ENCODE measurements at places on chromosomes 3 and 15.
A peak's percentile ranks its signal among the peaks of the same experiment; 100 is the strongest.

DNA sequence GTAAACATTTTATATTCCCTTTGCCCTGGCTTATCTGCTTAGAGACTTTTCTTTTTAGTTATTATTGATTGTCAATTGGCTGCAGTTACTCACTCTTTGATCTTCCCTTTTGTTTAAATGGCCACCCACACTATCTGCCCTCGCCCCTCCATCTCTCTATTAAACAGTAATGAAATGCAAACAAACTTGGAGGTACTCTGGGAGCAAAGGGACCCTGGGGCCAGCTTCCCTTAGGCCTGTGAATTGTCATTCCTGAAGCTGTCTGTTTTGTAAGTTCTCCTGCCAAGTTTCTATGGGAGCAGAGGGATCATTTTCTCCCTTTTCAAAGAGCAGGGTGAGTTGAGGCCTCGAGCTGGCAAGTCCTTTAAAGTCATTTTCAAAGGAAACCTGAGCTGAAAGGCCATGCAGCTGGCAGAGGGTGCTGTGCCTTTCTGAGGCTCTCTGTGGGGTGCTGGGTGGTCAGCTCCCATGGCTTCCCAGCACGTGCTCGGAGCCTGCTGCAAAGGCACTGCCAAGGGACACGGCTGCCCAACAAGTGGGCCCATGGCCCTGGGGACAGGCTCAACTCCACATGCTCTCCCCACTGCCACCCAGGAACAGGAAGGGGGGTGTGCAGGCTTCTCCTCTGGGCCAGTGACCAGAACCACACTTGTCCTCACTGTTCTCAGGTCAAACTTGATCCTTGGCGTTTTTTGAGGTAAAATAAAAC, 17.4 kb upstream of the RTP2 start:
- DNase-seq: peak; percentile 40

DNA sequence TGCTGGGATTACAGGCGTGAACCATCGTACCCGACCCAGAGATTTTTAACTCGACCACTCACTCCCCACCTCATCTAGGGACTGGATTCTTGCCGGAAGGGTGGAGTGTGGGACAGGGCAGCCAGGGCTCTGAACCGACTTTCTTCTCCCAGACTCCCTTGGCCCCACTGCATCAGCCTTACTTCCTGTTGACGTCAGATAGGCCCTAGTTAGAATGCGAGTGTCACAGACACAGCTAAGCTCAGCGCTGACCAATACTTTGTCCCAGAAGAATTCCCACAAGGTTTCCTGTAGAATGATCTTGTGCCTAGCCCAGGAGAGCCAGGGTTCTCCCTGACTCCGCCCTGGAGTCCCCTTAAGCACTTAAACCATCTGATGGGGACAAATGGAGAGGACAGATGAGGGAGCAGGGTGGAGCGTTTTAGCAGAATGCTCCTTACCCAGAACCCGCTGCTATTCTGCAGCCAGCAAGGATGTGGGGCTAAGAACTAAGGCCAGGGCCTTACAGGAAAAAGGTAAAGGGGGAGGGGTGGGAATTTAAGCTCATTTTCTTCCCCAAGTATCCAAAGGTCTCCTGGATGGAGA, 5.8 kb upstream of the TUSC2 start:
- DNase-seq: no peak

DNA sequence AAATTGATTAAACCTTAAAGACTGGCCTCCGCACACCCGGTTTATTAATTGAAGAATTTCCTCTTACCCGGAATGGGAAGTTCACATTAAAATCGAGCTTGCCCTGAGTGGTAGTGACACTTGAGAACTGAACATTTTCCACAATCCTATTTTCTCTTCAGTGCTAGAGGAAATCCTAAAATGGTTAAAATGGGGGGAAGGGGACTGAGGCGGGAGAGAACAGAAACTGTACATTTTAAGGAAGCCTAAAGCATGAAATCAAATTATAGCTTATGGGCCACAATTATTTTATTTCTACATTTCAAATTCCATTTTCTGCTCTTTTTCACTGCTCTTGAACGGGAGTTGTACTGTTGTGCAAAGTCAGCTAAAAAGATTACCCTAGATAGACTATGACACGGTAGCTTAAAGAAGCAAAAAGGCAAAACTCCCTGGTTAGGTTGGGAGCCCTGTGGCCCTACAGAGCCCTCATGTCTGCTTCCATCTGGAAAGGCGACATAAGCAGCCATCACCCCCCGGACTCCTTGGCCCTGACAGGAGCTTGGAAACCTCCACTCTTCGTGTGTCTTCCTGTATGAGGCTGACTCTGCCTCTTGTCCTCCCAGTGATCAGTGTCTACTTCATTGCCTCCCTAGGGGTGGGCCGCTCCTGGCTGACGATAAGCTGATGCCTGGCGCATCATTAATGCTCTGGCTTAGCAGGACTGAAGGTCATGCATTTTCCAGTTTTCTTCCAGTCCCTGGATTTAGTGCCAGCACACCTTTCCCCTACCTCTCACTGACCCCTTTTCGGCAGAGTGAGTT, 79.3 kb downstream of the EEFSEC start:
- no peak for DNase-seq

- DNase-seq: no peak
Observed at GRCh38 chr3:28132941-28133340, 108.5 kb upstream of the CMC1 start.

GRCh38 chr15:91694831-91695210, 158.7 kb upstream of the SLCO3A1 start:
- DNase-seq: no peak

DNA sequence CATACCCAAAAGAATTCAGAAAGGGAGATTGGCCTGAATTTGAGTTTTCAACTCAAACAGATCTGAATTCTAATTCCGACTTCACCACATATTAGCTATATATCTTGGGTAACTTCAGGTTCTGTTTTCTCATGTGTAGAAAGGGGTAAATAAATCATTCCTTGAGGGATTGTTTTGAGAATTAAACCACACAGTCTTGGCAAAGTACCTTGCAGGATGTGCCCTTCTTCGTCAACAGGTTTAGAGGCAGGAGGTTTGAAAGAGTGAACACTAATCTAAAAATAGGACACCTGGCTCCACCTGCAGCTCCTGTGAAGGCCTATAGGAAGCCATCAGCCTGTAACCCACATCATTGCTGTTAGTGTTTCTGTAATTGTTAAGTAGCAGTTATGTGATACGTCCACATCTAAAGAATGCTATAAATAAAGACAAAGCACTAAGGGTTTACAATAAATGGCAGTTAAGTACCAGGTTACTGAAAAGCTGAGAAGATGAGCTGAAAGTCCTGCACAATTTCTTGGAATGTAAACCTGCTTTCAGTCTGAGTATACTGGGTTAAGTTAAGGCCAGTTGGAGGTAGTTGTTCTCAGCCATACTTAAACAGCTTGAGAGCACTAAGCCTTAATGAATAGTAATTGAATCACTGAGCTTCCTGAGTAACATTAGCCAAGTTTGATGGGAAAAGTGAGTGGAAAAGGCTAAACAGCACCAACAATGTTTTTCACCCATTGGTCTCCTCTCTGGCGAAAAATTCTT, 6.0 kb downstream of the CCDC80 start:
- DNase-seq: no peak

DNA sequence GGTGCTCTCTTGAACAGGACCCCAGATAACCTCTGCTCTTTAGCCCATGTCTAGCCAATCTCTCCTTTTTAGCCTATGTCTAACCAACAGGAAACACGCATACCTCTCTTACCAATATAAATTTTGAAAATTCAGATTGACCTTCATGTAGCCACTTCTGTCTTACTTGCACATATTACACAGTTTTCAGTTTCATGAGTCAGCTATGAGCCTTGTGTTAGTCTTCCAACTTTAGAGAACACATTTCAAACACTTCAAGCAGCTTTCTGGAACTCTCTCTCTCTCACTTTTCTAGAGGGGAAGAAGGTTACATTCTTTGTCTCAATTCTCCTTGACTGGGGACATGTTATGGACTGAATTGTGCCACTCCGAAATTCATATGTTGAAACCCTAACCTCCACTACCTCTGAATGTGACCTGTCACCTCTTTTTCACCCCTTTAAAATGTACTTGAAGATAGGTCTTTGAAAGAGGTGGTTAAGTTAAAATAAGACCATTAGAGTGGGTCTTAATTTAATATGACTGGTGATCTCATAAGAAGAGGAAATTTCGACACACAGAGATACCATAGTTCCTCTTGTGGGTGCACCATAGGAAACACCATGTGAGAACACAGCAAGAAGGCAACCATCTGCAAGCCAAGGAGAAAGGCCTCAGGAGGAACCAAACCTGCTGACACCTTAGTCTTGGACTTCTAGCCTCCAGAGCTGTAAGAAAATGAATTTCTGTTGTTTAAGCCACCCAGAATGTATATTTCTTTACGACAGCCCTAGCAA, 480.3 kb upstream of the ALCAM start:
- no peak for DNase-seq

- no peak for DNase-seq
Observed at GRCh38 chr3:61224823-61225222, 26.4 kb downstream of the FHIT start.

DNA sequence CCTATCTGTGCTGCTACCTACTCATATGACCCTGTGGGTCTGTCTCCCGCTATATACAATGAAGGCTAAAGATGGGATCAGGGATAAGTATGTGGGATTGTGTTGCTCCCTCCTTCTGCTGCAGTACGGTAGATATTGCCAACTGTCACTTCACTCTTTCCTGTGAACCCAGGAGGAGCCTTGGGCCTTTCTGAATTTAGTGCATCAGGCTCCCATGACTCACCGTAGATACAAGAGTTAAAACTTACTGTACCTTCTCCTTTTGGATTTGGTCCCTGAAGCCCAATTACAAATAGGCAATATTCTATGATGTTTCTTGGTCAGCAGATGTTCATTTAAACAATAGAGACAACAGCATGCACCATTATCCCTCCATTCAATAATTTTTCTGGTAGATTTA, 27.4 kb downstream of the MITF start:
- DNase-seq: no peak

DNA sequence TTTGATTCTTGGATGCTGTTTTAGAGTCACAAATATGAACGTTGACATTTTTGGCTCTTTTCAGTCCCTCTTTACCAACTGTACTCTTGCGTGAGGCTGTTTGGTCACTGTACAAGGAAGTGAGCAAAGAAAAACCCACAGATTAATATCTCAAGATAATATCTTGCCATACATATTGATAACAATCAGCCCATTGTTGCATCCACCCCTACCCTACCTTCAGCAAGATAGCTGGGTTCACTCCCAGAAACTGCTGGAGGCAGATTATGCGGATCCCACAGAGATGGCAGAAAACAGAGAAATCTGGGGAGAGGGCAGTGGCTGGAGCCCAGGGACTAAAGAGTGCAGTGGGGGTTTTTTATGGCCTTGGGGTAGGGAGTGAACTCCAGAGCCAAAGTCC, 29.9 kb upstream of the MFSD1 start:
- no peak for DNase-seq

DNA sequence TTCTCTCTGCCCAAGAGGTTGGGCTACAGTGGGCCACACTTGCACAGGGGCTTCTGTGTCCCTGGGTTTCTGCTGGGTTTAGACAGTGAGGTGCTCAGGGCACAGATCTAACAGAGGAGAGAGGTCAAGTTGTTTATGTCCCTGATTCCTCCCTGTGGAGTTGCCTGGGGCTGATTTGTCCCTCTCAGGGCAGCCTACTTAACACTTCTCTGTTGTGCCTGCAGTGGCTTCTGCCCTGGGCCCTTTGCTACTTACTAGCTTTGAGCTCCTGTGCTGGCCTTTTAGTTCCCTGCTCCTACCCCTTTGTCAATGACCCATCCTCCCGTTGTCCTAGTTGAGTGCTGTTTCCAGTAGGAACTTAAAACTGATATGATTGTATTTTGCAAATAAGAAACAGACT, 114.0 kb upstream of the RGMA start:
- no peak for DNase-seq

DNA sequence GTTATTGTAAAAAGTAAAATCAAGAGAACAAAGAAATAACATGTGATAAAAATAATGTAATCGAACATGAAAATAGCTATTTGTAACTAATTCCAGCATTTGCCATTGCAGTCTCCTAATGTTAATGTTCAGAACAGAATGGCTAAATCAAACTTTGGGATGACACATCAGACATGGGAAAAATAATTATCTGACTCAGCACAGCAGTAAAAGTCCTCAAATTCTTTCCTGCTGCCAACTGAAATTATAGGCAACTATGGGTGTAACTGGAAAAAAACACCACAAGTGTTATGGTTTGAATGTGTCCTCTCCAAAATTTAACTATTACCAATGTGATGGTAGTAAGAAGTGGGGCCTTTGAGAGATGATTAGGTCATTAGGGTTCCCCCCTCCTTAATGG, 446.7 kb downstream of the C3orf38 start:
- no peak for DNase-seq

GRCh38 chr15:81330366-81331090, 6.6 kb upstream of the STARD5 start:
- DNase-seq: no peak

DNA sequence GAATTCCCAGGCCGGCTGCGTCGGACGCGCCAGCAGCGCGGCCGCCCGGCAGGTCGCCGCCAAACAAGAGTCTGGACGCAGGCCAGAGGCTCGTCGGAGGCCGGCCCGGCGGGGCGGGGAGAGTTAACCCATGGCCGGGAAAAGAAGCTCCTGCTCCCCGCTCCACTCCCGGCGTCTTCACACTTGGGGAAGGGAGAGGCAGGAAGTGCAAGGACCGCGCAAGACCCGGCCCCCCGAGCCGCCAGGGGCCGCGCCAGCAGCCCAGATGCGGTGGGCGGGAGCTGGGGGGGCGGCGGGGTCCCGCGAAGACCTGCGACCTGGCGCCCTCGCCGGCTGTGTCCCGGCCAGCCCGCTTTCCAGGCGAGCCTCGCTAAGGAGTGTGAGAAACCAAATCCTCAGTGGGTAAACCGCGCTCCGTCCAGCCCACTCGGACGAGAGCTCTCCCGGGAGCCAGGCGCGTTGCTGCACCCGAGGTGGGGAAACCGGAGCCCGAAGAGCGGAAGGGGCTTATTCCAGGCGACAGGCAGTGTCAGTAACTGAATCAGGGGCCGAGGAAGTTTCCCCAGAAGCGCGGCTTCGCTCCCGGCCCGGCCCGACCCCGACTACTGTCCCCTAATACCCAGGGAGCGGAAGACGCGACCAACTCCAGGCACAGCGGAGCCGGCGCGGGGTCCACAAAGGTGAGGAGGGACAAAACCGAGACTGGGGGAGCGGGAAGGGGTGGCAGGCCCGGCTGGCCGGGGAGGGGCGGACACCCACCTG, 721 bp downstream of the ADAMTS7 start:
- peak; percentile 9 for DNase-seq

DNA sequence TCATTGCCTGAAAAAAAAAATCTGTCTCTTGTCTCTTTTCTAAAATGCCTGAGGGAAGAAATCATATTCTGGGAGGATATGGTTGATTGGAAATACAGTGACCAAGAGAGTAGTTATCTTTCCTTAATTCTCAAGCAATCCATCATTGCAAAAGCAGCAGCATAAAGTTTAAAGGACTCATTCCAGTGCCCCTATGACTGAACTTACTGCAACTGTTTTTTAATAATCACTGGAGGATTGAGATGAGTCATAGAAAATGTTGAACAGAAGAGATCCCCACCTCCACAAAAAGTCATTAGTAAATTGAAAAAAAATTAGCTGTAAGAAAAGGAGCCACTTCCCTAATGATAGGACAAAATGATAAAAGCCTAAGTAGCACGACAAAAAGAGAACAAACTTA, 121.5 kb downstream of the SLC9A9 start:
- DNase-seq: no peak

Data from NCI-H1105 (cell line).